Glomerular endothelial cell (primary cell): ENCODE measurements at places on chromosomes 13 and 19.

DNA sequence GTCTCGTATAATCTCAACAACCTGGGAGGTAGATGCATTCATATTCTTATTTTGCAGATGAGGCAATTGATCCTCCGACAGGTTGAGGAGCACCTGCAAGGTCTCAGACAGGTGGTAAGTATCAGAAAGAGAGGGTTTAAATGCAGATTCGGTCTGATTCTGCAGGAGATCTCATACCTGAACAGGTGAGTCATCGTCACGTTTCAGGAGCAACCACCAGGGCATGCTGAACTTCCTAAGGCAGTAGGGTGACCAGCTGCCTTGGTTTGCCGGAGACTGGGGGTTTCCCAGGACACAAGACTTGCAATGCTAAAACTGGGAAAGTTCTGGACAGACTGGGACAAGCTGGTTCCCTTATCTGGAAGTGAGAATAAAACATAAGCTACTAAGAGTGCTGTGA is 68.8 kb upstream of the TSHZ3 start:
- no peak for DNase-seq

DNA sequence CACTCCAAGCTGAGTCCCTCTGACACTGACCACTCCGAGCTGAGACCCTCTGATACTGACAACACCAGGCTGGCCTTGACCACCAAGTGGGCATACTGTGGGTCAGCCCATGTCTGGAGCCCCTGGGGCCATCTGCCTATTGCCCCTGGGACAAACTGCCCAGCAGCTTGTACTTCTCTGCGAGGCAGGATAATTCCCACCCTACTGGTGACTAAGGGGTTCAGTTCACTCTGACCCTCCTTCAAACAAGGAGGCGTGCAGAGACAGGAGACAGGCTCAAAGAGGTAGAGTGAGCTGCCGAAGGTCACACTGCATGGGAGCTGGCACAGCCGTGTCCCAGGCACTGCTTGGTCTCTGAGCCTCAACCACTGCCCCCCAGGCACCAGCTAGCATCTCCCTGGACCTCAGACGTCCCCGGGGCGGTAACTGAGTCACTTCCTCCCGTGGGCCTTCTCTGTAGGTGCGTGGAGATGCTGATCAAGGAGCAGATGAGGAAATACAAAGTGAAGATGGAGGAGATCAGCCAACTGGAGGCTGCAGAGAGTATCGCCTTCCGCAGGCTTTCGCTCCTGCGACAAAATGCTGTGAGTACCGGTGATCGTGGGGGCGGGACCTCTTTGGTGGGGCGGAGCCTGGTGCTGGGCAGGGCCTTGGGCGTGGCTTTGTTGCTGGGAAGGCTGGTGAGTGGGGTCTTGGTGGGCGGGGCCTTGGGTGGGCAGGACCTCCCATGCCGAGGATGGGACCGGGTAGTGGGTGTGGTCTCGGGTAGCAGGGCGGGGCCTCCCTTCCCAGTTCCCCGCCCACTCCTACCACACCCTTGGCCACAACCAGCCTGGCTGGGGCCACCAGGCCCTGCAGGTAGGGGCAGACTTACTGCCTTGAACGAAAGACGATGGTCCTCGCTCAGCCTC is 5.8 kb upstream of the USE1 start:
- no peak for DNase-seq

DNA sequence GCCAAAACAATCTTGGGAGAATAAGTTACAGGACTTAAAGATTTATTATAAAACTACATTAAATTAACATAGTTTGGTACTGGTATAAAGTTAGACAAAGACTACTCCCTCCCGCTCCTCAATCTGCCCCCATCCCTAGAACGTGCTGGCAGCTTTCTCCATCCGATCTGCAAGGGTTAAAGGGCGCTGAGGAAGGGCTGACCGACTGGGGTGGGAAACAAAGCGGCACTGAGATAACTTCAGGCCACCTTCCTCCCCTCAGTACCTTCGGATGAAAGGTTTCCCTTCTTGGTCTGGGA is 790 bp upstream of the SUGT1 start:
- peak; percentile 31 for DNase-seq

DNA sequence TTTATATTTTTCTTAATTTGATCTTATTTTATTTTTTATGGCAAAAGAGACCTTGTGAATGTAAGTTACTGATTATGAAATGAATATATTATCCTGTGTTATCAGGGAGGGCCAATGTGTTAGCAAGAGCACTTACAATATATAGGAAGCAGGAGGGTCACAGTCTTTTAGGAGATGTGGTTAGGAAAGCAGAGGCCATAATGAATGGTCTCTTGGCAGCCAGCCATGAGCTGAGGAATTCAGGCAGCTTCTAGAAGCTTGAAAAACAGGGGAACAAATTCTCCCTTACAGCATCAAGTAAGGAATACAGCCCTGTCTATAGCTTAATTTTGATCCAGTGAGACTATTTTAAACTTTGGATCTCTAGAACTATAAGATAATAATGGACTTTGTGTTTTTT is 2374.6 kb downstream of the PCDH9 start:
- no peak for DNase-seq

DNA sequence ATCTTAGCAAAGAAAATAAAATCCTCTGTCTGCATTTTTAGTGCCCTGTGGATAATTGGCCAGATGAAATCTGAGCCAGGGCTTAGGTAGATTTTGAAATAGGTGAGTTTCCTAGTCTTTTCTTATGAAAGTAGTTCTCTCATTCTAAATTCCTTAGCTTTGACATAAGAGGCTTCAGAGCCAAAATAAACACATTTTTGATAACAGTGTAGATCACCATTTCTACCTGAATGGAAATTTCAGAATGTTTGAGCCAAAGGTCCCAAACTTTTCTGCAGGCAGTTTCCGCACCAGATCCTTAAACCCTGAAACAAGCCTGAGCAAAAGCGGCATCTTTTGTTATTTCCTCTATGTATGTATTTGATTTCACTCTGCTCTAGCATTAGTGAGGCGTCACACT is 551.2 kb downstream of the EFNB2 start:
- no peak for DNase-seq

DNA sequence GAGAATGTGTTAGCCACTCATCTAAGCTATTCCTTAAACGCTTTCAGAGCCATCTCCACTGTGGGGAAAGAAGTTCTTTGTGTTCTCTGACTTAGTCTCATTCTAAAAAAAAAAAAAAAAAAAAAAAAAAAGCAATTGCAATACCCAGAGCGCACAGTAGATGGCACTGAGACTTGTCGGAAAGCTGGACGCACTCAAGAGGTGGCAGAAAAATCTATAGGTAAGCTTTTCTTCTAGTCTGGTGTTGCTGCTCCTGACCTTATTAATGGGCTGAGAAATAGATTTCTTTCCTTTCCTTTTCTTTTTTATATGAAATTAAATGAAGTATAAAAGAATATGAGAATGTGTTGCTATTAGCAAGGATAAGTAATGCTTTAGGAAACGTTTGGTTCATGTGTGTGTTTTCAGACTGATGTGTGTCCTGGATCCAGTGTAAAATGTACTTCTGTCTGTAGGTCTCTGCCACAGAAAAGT is 4.7 kb upstream of the GJB2 start:
- DNase-seq, result peak; percentile 20

DNA sequence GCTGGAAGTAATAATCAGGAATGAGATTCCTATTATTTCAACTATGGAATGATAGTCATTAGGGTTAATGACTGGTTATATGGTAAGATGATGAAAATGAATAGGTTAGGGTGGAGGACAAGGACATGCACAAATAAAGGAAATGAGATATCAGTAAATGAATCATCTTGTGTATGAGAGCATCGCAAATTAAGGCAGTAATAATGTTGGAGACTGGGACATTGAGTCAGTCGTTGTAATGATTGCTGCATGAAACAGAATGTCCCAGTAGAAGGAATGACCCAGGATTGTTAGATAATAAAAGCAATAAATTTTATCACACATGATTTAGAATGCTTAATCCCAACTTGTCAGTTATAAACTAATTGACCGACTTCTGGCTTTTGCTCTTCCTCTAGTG is 1733.7 kb upstream of the PCDH20 start:
- DNase-seq, result no peak

GRCh38 chr13:92833071-92833470 is 393.5 kb upstream of the GPC6 start:
- DNase-seq, result no peak

DNA sequence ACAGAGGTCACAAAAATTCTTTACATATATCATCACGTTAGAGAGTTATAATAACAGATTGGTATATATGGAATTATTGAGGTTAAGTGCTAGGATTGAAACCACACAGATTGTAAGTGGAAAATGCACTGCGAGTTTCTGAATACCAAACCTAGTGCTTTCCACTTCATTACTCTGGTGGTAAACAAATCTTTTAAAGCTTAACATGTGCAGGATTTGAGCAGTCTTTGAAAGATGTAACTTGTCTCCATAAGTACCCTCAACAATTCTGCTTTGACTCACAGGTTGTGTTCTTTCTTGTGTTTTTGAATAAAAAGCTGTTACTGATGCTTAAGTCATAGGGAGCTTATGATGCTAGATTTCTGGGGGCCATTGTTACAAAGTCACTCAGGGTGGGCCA is 314.7 kb upstream of the DACH1 start:
- DNase-seq, result no peak

DNA sequence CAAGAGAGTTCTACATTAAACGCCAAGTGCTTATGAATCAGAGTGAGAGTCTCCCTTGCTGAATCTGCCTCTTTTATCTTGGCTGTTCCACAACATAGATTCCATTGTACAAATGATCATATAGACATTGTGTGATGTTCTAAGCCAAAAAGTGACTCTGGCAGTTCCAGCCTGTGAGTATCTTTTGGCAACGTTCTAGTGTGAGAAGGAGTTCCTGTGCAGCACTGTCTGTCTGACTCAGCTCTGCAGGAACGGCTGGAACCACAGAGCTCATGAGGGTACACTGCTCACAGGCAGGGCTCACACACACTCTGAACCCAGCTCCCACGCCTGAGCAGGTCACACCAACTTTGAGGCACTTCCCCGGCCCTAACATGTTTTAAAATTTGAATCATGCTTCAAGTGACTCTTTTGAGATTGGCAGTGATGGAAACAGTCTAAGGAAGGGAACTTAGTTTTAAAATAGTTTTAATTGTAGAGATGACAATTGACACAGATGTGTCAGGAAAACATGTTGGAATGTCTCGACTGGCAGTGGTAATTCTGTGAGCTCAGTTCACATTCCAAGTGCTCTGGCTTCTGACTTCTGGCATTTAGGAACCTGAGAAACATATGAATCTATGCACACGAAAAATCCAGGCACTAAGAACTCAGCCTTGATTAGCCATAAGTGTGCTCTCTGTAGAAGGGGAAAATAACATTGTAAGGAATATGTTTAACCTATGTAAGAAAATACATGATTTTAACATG is 272.0 kb downstream of the UQCRFS1 start:
- no peak for DNase-seq

DNA sequence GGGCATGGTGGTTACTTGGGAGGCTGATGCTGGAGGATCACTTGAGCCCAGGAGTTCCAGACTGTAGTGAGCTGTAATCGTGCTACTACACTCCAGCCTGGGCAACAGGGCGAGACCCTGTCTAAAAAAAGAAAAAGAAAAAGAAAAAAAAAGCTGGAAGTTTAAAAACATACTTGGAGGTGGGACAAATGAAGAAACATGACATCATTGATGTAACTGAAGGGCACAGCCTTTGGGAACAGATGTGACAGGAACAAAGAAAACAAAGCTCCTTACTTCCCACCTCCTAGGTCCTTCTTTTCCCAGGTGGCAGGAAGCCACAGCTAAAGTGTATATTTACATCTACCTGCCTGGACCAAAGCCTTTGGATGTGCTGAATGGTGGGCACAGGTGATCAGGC is 1.9 kb downstream of the PEX11G start:
- no peak for DNase-seq

GRCh38 chr13:112034231-112034630 is 32.7 kb upstream of the SOX1 start:
- DNase-seq, result no peak

DNA sequence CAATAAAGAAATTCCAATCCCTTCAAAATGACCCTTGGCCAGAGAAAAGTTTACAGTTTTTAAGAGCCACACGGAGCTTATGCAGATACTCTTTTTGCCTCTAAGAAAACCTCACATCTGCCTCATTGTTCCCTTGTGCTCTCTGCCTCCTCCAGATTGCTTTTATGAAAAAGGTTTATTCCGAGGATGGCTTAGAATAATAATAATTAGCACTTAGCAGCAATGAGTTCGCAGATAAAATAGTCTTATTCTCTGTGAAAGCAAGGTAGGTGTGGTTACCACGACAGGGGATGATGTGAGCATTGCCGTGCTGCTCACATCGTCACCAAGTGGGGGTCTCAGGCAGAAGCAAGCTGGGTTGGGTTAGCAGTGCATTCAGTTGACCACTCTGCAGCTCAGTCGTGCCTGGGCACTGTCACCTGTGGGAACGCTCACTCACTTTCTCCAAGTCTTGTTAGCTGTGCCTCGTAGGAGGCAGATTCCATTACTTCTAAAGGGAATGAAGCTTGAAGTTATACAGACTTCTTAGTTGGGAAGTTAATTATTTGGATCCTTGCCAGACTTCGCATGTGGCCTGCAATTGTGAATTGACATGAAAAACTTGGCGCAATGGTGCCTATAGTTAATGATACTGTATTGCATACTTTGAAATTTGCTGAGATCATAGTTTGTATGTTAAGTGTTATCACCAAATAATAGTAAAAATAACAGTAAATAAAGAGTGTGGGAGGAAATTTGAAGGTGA is 157.2 kb downstream of the MYO16 start:
- DNase-seq, result no peak

DNA sequence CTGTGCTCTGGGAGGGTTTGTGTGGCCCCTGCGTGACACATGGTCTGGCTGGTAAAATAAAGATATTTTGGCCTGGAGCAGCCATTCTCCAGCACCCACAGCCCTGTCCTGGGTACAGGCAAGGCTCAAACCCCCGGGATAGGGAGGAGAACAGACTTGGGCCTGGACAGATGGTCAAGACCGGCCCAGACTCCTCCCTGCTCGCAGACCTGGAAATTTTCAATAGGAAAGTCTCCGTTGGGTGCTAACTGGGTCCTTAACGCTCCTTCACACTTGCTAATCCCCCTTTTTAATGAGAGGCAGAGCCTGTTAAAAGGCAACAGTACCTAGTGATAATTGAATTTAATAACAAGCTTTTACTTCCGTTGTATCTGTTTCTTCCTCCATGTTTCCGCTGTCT is 2.5 kb downstream of the PALM start:
- DNase-seq, result no peak

- no peak for DNase-seq
These were observed 266.4 kb downstream of the ENOX1 start for GRCh38 chr13:43520351-43520750.

GRCh38 chr13:114064450-114065140 is 67.8 kb downstream of the RASA3 start:
- no peak for DNase-seq

- no peak for DNase-seq
These were observed 203.8 kb downstream of the MZT1 start for GRCh38 chr13:72523593-72523992.

DNA sequence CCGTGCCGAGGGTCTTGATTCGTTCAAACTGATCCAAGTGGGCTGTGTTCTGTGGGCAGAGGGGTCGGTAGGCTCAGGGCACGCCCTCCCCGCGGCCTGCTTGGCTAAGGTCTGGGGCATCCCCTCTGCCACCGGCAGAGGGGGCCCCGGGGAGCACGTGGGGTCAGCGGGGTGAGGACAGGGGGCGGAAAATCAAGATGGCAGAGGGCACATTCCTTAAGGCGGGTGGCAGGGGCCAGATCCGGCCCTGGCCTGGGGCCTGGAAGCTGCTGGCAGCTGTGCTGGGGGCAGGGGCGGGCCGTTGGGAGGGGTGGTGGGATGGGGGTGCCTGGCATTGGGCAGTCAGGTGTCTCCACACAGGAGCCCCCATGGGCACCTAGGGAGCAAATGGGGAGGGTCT is 10.7 kb downstream of the PRKACA start:
- no peak for DNase-seq

- DNase-seq, result no peak
These were observed 21.5 kb upstream of the SGCG start for GRCh38 chr13:23159205-23159759.

GRCh38 chr13:39600766-39601165 is 2.2 kb downstream of the LHFPL6 start:
- no peak for DNase-seq
